ENCODE measurements at places on chromosomes 7 and 10. TPM values are rescaled to one million over a fixed set of nuclear protein-coding genes. Genes with fewer than 3 reads are reported as not detected.

DNA sequence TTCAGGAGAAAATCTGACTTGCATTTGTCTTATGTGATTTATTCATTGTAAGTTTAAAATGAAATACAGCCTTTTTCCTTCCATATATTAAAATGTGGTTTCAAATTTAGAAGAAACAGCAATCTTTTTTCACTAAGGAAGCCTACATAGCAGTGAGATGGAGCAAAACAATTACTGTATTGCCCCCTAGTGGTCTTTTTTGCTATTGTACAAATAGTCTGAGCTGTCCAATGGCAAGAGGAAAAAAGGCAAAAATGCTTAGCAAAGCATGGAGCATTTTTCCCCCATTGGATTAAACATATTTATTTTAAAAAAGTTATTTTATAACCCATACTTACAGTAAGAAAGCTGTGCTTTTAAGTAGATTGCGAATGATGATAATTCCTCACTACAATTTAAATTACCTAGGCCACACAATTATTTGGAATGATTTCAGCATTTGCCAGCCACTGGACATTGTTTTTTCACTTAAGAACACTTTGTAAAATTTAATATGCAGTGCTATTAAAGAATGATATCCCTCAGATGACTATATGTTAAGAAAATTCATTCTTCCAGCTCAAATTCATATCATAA is 119.5 kb downstream of the CPED1 start:
- no peak for DNase-seq

- DNase-seq, result no peak
Measured at GRCh38 chr10:124563320-124564040, 101.9 kb downstream of the LHPP start.

BMPER gene
- 0.60 TPM for total RNA-seq

CYP2W1 gene
- total RNA-seq, result 0.13 TPM

DNA sequence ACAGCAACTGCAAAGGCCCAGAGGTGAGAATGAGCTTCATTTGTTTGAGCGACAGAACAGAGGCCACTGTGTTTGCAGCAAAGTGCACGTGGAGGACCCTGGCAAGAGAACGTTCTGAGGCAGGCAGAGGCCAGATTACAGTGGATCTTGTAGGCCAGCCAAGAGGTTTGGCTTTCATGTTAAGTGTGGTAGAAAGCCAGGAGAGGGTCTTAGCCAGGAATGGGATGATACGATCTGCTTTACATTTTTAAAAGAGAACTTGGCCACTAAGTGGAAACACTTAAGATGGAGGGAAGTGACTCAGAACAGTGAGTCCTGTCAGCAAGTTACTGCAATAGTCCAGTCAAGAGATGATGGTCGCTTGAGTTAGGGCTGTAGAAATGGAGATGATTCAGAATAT is 4.6 kb downstream of the CCDC136 start:
- no peak for DNase-seq

LEP gene
- total RNA-seq, result not detected

TAS2R41 gene
- total RNA-seq, result not detected

DNA sequence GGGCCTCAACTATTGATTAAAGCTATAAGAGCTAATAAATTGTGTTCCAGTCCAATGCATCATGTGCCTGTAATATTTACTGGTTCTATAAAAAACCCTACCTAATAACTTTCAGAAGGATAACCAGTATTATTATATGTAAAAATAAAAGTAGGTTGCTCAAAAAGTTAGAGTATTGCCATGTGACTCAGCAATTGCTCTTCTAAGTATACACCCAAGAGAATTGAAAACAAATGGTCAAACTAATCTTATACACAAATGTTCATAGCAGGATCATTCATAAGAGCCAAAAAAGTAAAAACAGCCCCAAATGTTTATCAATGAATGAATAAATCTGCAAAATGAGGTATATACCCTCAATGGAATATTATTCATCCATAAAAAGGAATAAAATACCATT is 89.5 kb upstream of the TES start:
- no peak for DNase-seq

- no peak for DNase-seq
Measured at GRCh38 chr10:28020993-28021982, 22.4 kb upstream of the ODAD2 start.
